ENCODE measurements at places on chromosomes 4 and X.

DNA sequence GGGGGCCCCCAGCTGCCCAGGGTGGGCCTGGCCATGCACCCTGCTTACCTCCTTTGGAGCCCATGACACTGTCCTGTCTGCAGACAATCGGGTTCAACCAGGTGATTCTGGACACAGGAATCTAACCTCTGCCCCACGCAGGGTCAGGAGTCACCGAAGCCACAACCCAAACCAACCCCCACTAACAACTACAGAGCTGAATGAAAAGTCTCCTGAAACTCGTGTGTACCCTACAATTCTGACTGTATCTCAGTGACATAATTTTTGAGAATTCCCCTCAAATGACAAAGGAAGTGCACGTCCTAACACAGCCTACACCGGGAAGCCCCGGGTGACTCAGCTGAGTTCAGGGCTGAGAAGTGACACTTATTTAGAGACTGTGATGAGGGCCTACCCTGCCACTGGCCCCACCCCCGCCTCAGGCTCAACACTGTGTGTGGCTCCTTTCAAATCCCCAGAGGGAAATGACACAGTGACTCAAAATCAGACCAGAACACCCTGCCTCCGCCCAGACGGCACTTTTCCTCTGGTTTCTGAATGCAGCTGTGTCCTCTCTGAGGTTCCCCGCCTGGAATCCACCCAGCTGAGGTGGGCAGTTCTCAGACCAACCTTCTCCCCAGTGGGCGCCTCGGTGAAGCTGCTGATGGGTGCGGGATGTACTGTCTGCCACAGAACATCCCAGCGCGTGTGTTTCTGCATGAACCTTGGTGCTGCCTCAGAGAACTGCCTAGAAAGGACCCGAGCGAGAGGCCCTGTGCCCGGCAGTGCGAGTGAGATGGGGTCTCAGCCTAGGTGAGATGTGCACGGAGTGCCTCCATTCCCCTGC is 9.9 kb downstream of the TNIP2 start:
- no peak for DNase-seq

DNA sequence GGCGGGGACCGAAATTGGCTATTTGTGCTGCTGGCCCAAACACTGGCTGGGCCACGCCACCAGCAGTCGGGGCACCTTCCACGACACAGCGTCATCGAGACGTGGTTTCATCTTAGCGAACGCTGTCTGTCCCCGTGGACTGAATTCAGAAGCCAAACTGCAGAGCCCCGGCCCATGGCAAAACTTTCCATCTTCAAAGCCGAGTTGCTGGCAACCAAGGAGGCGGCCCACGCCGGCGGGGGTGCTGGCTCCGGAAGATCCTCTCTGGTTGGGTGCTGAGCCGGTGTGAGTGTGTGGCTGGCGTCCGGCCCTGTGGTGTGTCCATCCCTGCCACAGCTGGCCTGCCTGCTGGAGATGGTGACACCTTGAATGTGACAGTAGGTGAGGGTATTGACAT is 96.6 kb upstream of the ADRA2C start:
- DNase-seq: no peak

DNA sequence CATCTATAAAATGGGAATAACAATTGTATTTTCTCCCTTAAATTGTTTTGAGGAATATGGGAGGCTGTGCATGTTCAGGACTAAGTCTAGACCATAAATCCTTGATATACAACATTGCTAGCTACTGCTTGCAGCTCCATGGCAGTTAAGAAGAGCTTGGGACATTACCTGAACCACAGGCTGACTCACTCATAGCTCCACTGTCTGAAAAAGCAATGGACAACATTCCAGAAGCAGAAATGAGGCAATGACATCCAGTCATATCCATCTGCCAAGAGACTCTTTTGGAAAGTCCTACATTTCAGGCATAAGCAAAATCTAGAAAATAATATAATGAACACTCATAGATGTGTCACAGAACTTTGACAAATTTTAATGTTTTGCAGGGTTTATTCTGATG is 167.3 kb upstream of the LEF1 start:
- DNase-seq: no peak

DNA sequence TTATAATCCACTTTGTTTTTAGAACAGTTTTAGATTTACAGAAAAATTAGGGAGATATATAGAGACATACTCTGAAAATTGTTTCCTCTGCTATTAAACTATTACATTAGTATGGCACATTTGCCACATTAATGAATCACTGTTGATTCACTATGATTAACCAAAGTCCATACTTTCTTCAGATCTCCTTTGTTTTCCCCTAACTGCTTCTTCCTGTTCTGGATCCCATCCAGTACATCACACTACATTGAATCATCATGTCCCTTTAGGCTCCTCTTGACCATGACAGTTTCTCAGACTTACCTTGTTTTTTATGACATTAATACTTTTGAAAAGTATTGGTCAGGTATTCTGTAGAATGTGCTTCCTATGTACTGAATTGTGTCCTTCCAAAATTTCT is 109.2 kb upstream of the EDNRA start:
- no peak for DNase-seq

DNA sequence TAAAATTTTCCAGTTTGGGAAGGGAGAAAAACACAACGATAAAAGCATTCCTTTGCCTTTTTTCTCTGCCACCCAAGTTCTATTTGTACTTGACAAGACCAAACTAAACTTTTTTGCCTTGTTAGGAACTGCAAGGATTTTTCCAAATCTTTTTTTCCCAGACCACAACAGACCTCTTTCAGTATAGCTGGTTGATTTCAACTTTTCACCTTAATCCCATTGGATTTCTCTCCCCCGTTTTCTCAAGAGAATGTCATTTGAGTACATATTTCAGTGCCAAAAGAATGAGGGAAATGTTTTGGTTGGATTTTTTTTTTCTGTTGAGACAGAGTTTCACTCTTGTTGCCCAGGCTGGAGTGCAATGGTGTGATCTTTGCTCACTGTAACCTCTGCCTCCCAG is 18.5 kb upstream of the SGMS2 start:
- DNase-seq: no peak

GRCh38 chr4:27428661-27429060 is 568.0 kb downstream of the STIM2 start:
- DNase-seq: no peak

DNA sequence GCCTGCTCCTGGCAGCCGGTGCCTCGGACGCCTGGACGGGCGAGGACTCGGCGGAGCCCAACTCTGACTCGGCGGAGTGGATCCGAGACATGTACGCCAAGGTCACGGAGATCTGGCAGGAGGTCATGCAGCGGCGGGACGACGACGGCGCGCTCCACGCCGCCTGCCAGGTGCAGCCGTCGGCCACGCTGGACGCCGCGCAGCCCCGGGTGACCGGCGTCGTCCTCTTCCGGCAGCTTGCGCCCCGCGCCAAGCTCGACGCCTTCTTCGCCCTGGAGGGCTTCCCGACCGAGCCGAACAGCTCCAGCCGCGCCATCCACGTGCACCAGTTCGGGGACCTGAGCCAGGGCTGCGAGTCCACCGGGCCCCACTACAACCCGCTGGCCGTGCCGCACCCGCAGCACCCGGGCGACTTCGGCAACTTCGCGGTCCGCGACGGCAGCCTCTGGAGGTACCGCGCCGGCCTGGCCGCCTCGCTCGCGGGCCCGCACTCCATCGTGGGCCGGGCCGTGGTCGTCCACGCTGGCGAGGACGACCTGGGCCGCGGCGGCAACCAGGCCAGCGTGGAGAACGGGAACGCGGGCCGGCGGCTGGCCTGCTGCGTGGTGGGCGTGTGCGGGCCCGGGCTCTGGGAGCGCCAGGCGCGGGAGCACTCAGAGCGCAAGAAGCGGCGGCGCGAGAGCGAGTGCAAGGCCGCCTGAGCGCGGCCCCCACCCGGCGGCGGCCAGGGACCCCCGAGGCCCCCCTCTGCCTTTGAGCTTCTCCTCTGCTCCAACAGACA is 4.4 kb downstream of the SOD3 start:
- DNase-seq: no peak

- DNase-seq: no peak
Measured at GRCh38 chr4:165905405-165906027, 32.5 kb downstream of the TLL1 start.

All from naive thymus-derived CD4-positive, alpha-beta T cell (primary cell).